HT-29 (cell line): ENCODE measurements at places on chromosomes 1 and 21. TPM values are rescaled to one million over a fixed set of nuclear protein-coding genes. Genes with fewer than 3 reads are reported as not detected.

Gene DIPK1A
- 0.38 and 0.97 TPM in 2 replicates for total RNA-seq

Gene PSMB2
- total RNA-seq: 39.1 and 42.2 TPM in 2 replicates

Gene KAZN
- 0.38 and 1.1 TPM in 2 replicates for total RNA-seq

Gene C1orf74
- total RNA-seq: 1.8 and 2.6 TPM in 2 replicates

Gene RNU1-2
- under 0.01 TPM in 2 replicates for total RNA-seq

Gene RASAL2
- total RNA-seq: 14.7 and 21.3 TPM in 2 replicates

Gene TCEANC2
- total RNA-seq: 1.2 and 2.0 TPM in 2 replicates

Gene ST6GALNAC5
- not detected in 2 replicates for total RNA-seq

Gene CASZ1
- total RNA-seq: 28.6 and 39.0 TPM in 2 replicates

Gene SYT6
- total RNA-seq: not detected in 2 replicates

Gene CELSR2
- 1.1 and 1.4 TPM in 2 replicates for total RNA-seq

Gene DMBX1
- 3.0 and 3.1 TPM in 2 replicates for total RNA-seq

Gene PRDM15
- 6.2 and 10.9 TPM in 2 replicates for total RNA-seq

Gene PEA15
- 31.6 and 38.7 TPM in 2 replicates for total RNA-seq

Gene CORT
- 0.23 TPM in 1 of 2 replicates, not detected in the other for total RNA-seq

Gene TLCD4
- 1.3 and 1.4 TPM in 2 replicates for total RNA-seq

Gene PLD5
- total RNA-seq: not detected in 2 replicates

Gene HCRTR1
- not detected in 2 replicates for total RNA-seq

Gene KRTAP21-2
- not detected in 2 replicates for total RNA-seq

Gene LAMC2
- total RNA-seq: 4.3 and 5.0 TPM in 2 replicates

Gene KRTAP7-1
- total RNA-seq: not detected in 2 replicates

Gene ESPN
- 1.9 and 5.2 TPM in 2 replicates for total RNA-seq

Gene TSPEAR
- total RNA-seq: not detected in 2 replicates

Gene KRTAP13-2
- not detected in 2 replicates for total RNA-seq

Gene TDRD5
- total RNA-seq: 0.03 TPM in 1 of 2 replicates, not detected in the other

Gene HOOK1
- 8.4 and 94.4 TPM in 2 replicates for total RNA-seq

Gene WDR64
- not detected in 2 replicates for total RNA-seq

Gene SLC25A33
- total RNA-seq: 13.0 and 15.5 TPM in 2 replicates

Gene COL9A2
- 0.25 and 0.89 TPM in 2 replicates for total RNA-seq

Gene TRIM67
- 0.03 and 0.05 TPM in 2 replicates for total RNA-seq

Gene AMY1C
- not detected in 2 replicates for total RNA-seq

Gene TLR5
- total RNA-seq: 0.08 and 0.38 TPM in 2 replicates

Gene CHI3L1
- not detected in 2 replicates for total RNA-seq

Gene PPIAL4G
- total RNA-seq: not detected in 2 replicates

Gene LRRC38
- total RNA-seq: not detected in 2 replicates

Gene GPR161
- total RNA-seq: 0.29 TPM in 1 of 2 replicates, not detected in the other

Gene ARHGEF16
- 124 and 137 TPM in 2 replicates for total RNA-seq

Gene SPATA21
- not detected in 2 replicates for total RNA-seq

Gene IQCC
- 4.8 and 9.1 TPM in 2 replicates for total RNA-seq

Gene TFF2
- total RNA-seq: 1.5 and 3.2 TPM in 2 replicates

Gene DISP3
- 0.05 and 0.60 TPM in 2 replicates for total RNA-seq

Gene OR2L13
- total RNA-seq: not detected in 2 replicates

Gene SUCO
- 13.9 and 14.2 TPM in 2 replicates for total RNA-seq

Gene RGS18
- not detected in 2 replicates for total RNA-seq

Gene FCAMR
- total RNA-seq: 0.03 and 0.18 TPM in 2 replicates

Gene OR2AK2
- not detected in 2 replicates for total RNA-seq

Gene COL11A1
- total RNA-seq: not detected in 2 replicates

Gene CGN
- 23.5 and 30.7 TPM in 2 replicates for total RNA-seq

Gene PLA2G2F
- 0.41 and 1.7 TPM in 2 replicates for total RNA-seq

Gene NLRP3
- total RNA-seq: 0.70 and 0.71 TPM in 2 replicates

Gene CFAP74
- not detected in 2 replicates for total RNA-seq

Gene MTARC2
- total RNA-seq: 4.2 and 6.6 TPM in 2 replicates

Gene FLG2
- total RNA-seq: not detected in 2 replicates

Gene LCE3D
- not detected in 2 replicates for total RNA-seq

Gene LCE3E
- not detected in 2 replicates for total RNA-seq

Gene NIPAL3
- 25.2 and 29.4 TPM in 2 replicates for total RNA-seq

Gene RCSD1
- not detected in 2 replicates for total RNA-seq

Gene ADGRB2
- 1.2 and 2.2 TPM in 2 replicates for total RNA-seq
